ENCODE measurements at places on chromosomes 2 and 18. TPM values are rescaled to one million over a fixed set of nuclear protein-coding genes. Genes with fewer than 3 reads are reported as not detected.
A peak's percentile ranks its signal among the peaks of the same experiment; 100 is the strongest.

RAX gene
- not detected for total RNA-seq

DCDC2C gene
- not detected for total RNA-seq

ACVR1C gene
- total RNA-seq = 0.58 TPM

DUSP2 gene
- 0.18 TPM for total RNA-seq

MSTN gene
- total RNA-seq = not detected

ANKRD29 gene
- total RNA-seq = not detected

HJURP gene
- total RNA-seq = 46.4 TPM

TMEM163 gene
- total RNA-seq = 0.11 TPM

KCNS3 gene
- total RNA-seq = 0.25 TPM

EGR4 gene
- not detected for total RNA-seq

CCDC74B gene
- total RNA-seq = 1.0 TPM

ZC3H15 gene
- 132 TPM for total RNA-seq

GRCh38 chr2:205865905-205866441 is 183.7 kb downstream of the NRP2 start:
- no peak for DNase-seq

DNA sequence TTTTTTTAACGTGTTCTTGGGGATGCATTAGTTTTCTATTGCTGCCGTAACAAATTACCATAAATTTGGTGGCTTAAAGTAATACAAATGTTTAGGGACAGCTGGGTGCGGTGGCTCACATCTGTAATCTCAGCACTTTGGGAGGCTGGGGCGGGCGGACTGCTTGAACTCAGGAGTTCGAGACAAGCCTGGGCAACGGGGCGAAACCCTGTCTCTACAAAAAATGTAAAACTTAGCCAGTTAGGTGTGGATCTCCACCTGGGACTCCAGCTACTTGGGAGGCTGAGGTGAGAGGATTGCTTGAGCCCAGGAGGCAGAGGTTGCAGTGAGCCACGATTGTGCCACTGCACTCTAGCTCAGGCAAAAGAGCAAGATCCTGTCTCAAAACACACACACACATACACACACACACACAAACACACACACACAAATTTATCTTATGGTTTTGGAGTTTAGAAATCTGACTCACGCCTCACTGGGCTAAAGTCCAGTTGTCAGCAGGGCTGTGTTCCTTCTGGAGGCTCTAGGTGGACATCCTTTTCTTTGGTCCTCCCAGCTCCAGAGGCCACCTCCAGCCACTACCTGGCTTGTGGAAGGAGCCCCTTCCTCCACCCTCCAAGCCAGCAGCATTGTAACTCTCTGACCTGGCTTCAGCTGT is 76.1 kb downstream of the SEPTIN10 start:
- no peak for DNase-seq

GRCh38 chr18:79596446-79597175 is 83.0 kb upstream of the CTDP1 start:
- DNase-seq = no peak

- DNase-seq = no peak
Observed at GRCh38 chr2:70708376-70709199, 59.4 kb downstream of the ADD2 start.

DNA sequence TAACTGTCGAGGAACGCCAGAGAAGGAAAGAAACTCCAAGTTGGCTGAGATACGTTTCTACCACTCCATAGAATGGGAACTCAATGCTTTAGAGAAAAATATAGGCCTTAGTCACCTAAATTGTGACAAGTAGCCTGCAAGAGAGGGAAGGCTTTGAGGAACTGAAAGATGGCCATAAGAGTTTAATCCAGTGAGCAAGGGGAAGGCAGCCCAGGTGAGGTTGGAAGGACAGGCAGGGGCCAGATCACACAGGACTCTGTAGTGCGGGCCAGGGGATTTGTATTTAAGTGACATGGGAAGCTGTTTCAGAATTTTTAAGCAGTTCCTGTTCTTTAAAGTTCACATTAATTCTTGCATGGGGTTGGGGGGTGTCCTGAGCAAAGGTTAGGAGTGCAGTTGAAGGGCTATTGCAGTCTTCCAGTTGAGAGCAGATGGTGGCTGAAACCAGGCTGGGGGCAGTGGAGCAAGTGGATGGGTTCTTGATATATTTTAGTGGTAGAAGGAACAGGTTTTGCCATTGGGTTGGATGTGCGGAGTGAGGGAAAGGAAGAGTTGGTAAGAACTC is 138.9 kb upstream of the PELI1 start:
- DNase-seq = no peak

- DNase-seq = no peak
Observed at GRCh38 chr2:27990030-27990590, 99.6 kb downstream of the BABAM2 start.

DNA sequence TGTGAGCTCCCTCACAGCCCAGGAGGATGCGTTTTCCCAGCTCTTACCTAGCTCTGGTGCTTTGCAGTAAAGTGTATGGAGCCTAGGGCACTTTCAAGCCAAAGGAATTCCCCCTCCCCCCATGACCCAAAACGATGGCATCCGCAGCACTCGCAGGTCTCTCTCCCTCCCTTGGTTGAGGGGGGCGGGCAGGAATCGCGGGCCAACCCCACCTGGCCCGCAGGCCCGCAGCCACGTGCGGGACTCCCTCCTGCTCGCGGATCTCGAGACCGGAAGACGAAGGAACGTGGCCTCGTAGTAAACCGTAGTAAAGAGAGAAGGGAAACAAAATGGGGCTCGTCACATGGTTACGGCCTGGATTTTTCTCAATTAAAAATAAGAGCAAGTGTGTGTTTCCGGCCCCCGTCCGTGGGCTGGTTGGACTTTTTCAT is 8.5 kb downstream of the IRS1 start:
- no peak for DNase-seq

DNA sequence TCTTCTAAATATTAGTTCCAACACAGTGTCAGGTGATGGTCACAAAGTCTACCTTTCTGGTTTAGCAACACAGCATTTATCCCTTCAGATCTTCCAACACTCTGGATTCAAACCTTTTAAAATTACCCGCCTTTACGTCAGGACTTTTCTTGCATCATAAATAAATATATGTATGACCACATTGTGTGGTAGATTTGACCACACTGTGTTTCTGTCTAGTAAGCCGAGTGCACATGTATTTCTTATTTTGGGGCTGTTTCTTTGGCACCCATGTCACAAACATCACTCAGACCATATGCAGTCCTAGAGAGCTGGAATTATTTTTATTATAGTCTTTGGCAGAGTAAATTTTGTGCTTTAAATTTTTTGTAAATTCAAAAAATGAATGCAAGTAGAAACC is 172.1 kb downstream of the ANKRD44 start:
- no peak for DNase-seq

- no peak for DNase-seq
Observed at GRCh38 chr2:197777823-197778407, 7.2 kb downstream of the BOLL start.

- DNase-seq = no peak
Observed at GRCh38 chr2:10053351-10053750, 10.0 kb downstream of the KLF11 start.

- no peak for DNase-seq
Observed at GRCh38 chr2:143680885-143681405, 551.7 kb downstream of the ARHGAP15 start.

DNA sequence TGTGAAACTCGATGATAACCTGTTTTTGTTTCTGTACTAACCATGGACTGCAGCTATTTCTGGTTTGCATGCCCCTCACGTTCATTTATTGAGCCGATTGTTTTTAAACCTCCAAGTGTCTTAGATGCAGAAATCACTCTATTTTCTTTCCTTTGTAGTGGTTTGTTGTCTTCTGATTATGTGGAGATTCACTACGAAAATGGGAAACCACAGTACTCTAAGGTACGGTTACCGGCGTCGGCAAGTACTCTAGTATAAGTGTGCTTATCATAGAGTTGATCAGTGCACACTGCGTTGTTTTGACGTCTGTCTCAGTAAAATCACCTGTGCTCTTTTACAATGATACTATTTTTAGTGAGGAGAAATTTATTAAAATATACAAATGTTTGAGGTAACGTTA is 87.4 kb downstream of the ADAM23 start:
- no peak for DNase-seq

- DNase-seq = no peak
Observed at GRCh38 chr2:70967189-70967588, 11.2 kb upstream of the ANKRD53 start.

DNA sequence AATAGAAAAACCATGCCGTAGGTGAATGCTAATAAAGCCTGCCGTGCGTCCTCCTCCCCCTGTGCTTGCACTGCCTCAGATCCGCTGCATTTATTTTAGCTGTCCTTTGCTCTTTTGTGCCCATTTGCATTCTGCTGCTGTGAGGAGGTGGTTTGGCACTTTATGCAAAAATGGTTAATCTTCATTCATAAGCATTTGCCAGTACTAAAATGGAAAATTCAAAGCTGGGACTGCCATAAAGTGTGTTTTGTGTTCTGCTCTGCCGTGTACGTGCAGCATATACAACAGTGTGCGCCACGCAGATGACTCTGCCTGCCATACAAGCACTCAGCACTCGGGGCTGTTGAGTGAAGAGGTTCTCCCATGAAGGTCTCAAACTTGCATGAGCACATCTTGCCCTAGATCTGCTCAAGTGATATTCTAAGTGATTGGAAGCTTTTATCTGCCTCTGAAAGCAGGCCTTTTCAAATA is 73.6 kb downstream of the SPATS2L start:
- peak; percentile 16 for DNase-seq

DNA sequence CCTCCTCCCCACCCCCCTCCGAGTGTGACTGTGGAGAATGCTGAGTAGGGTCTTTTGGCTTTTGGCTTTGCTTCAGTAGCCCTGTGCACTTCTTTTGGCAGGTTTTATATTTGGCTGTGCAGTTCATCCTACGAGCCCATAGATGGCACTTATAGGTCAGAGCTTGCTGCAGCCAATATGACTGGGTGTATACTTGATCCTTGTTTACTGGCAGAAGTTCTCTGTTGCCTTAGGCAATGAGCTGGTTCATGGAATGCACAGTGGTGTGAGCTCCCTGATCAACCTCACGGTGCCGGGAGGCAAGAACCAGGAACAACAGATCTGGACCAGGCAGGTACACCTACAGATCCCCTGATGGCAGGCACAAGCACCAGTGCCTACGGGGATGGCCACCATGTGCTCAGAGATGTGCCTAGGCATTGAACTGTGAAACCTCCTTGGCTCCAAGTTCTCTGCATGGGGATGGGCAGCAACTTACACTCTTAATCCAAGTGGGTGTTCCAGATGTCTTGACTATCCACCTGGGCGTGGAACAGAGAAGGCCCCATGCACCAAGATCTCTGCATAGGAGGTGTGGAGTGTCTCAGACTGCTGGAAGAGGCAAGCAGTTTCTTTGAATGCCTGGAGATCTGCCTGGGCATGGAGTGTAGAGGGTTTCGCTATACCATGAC is 190.4 kb downstream of the KIAA1328 start:
- DNase-seq = no peak

GRCh38 chr2:232287316-232287715 is 91.2 kb upstream of the ALPP start:
- DNase-seq = no peak
